GM03348 (cell line): ENCODE measurements at places on chromosomes 16 and 17.

DNA sequence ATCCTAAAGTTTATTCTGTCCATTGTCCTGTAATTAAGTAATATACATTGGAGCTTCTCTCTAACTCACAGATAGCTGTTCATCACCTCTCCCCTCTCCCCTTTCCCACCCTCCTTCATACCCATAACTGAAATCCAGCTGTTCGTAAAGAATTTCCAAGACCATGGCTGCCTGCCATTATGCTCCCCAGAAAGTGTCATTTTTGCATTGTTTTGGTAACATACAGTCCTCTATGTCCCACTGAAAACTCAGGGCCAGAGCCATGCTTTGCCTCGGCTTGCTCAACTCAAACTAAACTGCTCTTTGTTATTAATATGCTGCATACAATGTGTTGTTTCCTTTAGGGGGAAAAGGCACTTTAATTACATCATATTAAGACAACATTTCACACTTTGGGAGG, 132.0 kb downstream of the MRTFB start:
- DNase-seq = no peak

GRCh38 chr17:32634167-32634566, 147.4 kb downstream of the CDK5R1 start:
- DNase-seq = no peak

GRCh38 chr17:76586741-76587487, 1.3 kb upstream of the ST6GALNAC2 start:
- no peak for DNase-seq

DNA sequence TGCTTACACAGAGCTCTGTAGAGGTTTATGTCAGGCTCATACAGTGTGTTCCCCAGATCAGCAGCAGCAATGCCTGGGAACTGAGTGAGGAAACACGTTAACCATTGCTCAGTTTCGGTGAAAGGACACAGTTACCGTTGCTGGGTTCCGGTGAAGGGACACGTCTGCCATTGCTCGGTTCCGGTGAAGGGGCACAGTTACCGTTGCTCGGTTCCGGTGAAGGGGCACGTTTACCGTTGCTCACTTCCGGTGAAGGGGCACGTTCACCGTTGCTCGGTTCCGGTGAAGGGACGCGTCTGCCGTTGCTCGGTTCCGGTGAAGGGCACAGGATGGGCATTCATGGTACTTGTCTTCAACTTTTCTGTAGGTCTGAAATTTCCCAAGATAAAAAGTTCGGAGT, 81.7 kb downstream of the MRM3 start:
- no peak for DNase-seq

DNA sequence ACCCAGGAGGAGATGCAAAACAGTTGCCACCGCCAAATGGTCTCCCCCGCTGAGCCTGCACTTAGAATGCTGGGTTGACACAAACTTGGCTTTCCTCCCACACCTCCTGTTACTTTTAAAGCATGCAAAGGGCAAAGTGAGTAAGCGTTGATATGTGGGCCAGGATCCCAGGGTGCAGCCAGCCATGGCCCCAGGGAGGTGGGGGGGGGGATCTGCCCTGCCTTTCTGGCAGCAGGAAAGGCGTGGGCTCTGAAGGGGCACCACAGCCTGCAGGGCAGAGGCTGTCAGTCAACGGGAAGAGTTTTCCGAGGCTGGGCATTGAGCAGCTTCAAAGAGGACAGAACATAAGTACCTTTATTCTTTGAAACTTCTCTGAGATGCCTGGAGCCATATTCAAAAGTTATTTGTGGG, 142.3 kb downstream of the ABCC12 start:
- no peak for DNase-seq

DNA sequence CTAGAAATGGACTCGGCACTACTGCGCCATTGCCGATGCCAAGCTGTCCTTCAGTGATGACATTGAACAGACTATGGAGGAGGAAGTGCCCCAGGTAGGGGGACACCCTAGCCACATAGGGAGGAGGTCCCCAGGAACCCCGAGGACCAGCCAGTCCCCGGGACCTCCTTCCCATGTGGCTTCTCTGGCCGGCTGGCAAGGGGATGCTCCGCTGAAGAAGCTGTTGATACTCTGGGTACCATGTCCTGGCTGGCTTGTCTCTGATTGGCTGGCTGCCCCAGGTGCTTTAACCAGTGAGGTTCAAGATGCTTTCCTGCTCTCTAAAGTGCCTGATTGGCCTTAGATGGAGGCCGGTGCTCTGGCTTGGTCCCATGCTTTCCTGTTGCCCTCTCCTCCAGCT, 103.6 kb downstream of the SDR42E1 start:
- no peak for DNase-seq

- peak; percentile 97 for DNase-seq
Observed at GRCh38 chr17:75666959-75667790, at the start of the genes RECQL5 and SAP30BP. Gene RECQL5, minus strand, starts transcription at chr17:75667154. Its CDS starts 597 bp downstream, at chr17:75666557. Gene SAP30BP, plus strand, starts transcription at chr17:75667338. Its CDS starts 35 bp downstream, at chr17:75667373.

DNA sequence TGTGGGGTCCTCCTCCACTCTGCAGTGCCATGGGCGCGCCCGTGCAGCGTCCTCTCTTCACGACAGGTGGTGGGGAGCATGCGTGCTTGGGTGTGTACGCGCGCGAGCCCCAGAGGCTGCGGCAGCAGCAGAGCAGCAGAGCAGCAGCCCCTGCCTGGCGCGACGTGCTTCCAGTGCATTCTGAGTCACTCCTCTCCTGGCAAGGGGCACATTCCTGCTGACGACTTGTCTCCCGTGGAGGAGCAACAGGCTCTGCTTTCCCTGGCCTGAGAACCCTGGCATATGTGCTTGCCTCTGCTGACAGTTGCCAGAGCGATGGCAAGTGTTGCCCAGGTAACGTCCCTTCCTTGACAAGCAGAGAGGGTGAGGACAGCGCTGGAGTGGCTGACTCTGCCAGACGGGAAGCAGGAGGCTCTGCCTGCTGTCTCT, 133.8 kb upstream of the PLCG2 start:
- DNase-seq = peak; percentile 93

DNA sequence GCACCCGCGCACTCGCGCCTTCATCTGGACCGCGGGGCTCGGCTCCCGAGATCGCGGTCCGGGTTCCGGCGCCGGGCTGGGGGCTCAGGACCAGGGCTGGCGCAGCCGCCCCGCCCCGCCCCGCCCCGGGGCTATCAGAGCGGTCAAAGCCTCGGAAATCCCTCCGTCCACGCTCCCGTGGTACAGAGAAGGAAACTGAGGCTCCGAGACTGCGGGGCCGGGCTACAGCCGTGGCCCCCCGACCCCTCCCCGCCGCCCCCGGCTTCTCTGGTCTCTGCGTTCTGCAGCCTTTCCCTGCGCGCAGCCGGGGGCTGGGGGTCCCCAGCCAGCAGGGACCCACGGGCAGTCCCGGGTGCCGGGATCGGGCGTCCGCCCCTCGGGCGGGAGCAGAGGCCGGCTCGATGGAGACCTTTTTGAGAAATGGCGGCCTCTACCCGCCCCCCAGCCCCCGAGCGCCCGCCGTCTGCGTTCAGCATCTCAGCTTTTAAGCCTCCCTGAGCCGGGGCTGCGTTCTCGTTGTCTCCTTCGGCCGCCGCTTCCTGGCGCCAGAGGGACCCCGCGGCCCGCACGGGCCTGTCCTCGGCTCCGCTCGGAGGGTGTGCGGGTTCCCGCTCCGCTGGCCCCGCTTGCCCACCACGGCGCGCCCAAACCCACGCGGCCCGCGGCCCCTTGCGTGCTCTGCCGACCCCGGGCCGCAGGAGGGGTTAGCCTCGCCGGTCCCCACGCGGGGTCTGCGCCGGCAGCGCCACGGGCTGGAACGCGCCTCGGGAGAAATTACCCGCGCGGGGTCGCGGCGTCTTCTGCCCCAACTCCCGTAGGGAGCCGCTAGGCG, 1.5 kb upstream of the NPTX1 start:
- DNase-seq = peak; percentile 82

DNA sequence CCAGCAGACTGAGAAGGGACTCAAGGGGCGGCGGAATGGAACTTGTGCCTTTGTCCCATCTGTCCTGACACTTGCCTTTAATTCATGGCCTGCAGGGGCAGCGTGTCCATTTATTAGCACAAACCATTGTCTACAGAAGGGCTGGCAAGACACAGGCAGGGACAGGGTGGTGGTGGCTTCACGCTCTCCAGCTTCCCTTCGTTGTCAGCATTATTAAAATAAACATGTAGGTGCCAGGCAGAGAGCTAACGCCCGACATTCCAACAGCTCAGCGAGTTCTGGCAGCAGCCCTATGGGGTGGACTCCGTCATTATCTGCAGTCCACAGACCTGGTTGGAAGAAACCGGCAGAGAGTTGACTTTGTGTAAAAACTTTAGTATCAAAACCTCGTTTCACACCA, 16.3 kb downstream of the DNAI2 start:
- no peak for DNase-seq

DNA sequence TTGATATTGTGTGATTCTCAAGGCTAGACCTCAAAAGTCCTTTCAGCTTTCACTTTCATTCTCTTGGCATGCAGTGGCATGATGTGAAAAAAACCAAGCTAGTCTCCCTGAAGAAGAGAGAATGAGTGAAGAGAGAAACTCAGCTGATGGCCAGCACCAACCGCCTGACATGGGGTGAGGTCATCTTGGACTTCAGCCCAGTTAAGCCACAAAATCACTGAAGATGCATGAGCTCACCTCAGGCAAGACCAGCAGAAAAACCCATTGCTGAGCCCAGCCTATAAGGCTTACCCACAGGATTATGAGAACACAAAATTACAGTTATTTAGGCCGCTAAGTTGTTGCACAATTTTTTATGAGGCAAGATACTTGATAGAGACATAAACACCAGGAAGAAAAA, 496.5 kb downstream of the TOX3 start:
- DNase-seq = no peak

- peak; percentile 98 for DNase-seq
Observed at GRCh38 chr17:72120642-72121163, at the start of gene SOX9. Gene SOX9, plus strand, starts transcription at chr17:72121020. Its CDS starts 372 bp downstream, at chr17:72121392.

DNA sequence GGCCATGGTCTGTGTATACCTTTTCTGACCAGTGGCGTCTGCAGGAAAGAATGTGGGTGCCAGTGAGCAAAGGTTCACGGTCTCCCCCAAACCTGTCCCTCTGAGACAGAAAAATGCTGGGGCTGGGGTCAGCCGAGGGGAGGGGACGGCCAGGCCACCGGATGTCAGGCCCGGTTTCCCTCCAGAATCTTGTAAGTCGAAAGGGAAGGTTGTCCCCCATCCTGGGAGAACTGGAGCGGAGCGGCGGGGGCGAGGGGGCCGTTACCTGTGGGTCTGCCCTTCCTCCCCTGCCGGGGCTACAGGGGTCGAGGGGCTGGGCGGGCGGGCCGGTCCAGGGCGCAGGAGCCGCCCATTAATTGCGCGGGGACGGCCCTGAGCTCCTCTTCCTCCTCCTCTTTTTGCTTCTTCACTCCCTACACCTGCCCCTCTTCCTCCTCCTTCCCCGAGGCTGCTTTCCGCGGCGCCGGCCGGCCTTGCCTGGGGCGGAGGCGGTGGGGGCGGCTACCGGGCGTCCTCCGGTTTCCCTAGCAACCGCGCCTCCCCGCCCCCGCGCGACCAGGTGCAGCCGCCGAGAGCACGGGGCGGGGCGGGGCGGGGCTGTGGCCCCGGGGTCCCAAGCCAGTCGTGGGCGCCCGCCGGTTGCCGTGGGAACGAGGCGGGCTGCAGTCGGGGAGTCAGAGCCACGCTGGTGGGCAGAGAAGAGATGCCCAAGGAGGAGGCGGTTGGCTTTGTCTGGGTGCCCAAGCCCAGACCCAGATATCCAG, at the start of gene MARCHF10:
MARCHF10 (minus strand) TSS at position 503 of the 764 bp plus-strand sequence. CDS start 6,579 bp downstream, outside the sequence.
- DNase-seq = no peak

- DNase-seq = no peak
Observed at GRCh38 chr17:44361292-44362260, 2.1 kb downstream of the FAM171A2 start.

DNA sequence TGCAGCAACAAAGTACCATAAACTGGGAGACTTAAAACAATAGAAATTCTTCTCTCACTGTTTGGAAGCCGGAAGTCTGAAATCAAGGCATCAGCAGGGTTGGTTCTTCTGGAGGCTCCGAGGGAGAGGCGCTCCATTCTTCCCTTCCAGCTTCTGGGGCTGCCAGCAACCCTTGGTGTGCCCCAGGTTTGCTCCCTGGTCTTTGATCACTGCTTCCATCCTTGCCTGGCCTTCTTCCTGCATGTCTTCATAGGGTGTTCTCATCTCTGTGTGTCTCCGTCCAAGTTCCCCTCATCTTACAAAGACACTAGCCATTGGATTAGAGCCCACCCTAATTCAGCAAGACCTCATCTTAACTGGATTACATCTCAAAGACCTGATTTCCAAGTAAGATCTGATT, 35.3 kb upstream of the LRRC75A start:
- no peak for DNase-seq

DNA sequence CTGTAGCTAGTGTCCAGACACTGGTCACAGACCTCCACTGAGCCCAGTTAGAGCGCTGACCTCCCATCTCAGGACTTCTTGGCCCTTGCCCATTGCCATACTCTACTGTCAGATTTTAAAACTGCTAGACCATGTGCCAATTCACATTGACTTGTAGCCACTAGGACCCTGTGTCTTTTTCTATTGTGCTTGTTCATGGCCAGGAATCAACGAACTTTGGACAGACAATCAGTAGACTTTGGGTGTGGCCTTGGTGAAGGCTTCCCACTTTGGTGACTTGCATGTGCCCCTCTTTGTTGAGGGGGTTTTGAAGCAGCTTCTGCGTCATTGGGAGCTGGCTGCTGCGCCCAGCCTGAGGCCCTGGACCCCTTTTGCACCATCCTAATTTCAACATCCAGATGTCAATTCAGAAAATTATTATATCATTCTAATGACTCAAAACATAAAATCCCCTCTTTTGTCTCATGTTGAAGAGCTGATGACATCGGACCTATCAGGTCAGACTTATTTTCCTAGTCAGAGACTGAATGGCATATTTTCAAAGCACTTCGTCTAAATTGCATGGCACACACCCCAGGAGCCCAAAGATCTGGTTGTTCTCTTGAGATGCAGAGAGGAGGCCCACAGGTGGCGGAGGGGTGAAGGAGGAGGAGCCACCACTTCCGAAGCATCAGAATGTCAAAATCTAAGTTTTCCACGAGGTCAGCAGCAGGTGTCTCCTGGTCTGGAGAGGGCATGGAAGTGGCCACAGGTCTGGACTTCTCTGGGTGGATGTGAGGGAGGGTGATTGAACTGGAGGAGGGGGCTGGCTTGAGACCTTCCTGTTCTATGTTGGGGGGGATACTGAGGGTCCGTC, 93.4 kb upstream of the CBX4 start:
- DNase-seq = no peak

DNA sequence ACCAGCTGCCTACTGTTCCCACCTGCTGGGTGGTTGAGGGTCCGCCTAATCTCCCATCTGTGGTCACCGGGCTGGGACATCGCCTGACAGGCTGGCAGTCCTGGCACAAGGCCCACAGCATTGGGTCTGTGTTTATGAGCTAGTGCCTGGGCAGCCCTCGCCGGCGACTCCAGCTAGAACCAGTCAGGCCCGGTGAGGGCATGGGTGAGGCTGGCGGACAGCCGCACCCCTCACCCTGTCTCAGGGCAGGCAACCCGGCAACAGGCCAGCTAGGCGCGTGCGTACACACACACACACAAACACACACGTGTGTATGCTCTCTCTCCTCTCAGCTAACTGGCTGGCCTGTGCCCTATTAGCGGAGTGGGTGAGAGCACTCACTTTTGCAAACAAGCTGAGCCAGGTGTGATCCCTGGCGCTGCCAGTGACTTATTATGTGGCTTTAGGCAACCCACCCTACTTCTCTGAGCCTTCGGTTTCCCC, 10.4 kb downstream of the HSD11B2 start:
- DNase-seq = no peak

- DNase-seq = no peak
Observed at GRCh38 chr17:57944908-57945307, 10.3 kb downstream of the CUEDC1 start.

- DNase-seq = no peak
Observed at GRCh38 chr16:85046472-85046916, 18.9 kb downstream of the KIAA0513 start.

GRCh38 chr17:31854672-31855071, 4.4 kb downstream of the COPRS start:
- no peak for DNase-seq

- peak; percentile 42 for DNase-seq
Observed at GRCh38 chr16:27355610-27356009, 41.8 kb downstream of the IL4R start.

GRCh38 chr16:85470873-85471272, 142.2 kb upstream of the GSE1 start:
- no peak for DNase-seq
